ENCODE measurements at places on chromosomes 7 and 10.

GRCh38 chr7:100074841-100075240, 6.7 kb downstream of the ZNF3 start:
- DNase-seq, result no peak

DNA sequence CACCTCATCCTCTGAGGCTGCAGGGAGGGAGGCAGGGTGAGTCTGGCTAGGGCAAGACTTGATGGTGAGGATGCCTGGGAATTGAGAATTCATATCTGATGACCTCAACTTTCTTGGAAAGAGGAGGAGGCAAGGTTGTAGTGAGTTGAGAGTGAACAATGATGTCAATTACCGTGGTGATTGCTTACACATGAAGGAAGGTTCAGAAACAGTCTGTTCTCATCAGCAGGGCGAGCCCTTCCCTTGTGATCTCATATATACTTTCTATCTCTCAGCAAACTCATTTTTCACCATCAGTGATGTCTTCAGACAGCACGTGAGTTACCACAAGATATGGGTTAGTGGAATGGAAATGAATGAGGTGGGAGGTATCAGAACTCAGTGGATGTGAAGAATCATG, 20.1 kb upstream of the COL13A1 start:
- no peak for DNase-seq

DNA sequence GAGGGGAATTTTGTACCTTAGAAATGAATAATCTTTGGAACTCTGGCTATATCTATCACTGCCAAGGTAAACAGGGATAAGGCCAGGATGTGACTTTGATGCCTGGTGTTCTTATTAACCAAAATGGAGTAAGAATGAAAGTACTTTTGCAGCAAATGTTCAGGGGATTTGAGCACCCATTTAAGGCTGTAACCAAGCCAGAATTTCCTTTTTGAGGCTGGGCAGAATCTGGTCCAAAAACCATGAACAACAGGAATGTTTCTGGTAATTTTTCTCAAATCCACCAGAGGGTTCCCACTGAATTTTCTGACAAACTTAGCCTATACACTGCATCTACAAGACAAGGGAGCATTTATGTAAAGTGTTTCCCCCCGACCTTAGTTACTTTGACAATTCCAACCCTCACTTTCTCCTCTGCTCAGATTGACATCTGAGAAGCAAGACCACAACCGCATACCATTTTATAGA, 120.6 kb downstream of the BAMBI start:
- no peak for DNase-seq

DNA sequence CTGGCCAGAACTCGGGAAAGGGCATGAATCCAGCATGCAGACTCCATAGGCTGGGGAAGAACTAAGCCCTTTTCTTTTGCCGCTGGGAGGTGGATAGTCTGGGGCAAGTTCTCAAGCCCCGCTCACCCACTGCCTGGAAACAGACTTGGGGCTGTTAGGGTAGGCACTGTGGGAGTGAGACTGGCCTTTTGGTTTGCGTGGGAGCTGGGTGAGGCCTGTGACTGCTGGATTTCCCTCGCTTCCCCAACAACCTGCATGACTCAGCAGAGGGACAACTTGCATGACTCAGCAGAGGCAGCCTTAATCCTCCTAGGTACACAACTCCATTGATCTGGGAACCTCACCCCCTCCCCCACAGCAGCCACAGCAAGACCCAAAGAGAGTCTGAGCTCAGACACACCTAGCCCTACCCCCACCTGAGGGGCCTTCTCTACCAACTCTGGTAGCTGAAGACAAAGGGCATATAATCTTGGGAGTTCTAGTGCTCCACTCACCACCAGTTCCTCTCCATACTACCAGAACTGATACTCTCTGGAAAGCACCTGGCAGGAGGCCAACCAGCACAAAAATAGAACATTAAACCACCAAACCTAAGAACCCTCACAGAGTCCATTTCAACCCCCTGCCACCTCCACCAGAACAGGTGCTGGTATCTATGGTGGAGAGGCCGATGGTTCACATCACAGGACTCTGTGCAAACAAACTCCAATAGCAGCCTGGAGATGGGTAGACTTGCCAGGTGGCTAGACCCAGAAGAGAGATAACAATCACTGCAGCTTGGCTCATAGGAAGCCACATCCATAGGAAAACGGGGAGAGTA, 81.4 kb upstream of the LAMB4 start:
- DNase-seq, result peak; percentile 27

- no peak for DNase-seq
Measured at GRCh38 chr10:47370878-47371277, 13.2 kb downstream of the ZNF488 start.

GRCh38 chr10:52351914-52352330, 37.8 kb downstream of the DKK1 start:
- no peak for DNase-seq

DNA sequence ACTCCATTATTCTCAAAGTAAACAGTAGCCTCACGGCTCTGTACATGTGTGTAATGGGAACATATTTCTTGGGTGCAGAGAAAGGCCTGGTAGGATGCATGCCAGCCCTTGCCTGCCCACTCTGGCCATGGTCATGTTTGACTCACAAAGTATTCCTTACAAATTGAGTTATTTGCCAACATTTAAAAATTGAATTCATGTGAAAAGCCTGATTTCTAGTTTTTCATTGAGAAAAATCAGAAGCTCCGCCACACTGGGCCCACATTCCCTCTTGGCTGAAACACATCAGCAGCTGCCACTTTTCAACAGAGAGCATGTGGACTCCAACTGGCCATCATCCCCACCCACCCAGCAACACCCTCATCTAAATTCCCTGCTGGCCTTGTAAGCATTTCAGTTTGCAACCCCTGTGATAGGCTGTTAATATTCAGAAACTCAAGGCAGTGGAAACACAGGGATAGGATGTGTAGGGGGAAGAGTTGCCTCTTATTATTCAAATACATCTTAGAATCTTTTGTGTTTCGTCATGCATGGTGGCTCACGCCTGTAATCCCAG, 40.9 kb downstream of the CDH23 start:
- DNase-seq, result no peak

DNA sequence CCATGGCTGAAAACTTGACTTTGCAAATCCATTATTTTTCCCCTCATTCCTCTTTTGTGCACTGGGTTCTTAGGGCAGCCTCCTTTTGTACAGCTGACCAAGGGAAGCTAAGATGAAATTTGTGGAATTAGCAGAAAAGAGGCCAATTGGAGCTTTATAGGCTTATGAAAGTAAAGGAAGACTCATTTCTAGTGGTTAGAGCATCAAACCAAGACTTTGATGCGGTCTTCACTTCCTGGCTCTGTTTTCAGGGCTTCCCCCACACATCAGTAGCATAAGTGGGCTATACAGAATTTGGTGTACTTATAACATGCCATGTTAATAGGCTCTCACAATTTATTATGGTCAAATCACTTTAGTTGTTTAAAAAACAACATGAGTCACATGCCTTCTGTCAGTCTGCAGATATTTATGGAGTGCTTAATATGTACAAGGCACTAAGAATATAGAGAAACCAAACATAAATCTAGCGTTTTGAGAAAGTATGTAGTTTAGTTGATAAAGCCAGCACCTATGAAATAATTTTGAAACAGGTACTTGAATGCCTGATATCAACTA, 5.7 kb downstream of the AUTS2 start:
- no peak for DNase-seq

GRCh38 chr7:82678716-82679115, 235.1 kb upstream of the CACNA2D1 start:
- DNase-seq, result no peak

GRCh38 chr10:60917331-60918280, 26.4 kb downstream of the RHOBTB1 start:
- no peak for DNase-seq

DNA sequence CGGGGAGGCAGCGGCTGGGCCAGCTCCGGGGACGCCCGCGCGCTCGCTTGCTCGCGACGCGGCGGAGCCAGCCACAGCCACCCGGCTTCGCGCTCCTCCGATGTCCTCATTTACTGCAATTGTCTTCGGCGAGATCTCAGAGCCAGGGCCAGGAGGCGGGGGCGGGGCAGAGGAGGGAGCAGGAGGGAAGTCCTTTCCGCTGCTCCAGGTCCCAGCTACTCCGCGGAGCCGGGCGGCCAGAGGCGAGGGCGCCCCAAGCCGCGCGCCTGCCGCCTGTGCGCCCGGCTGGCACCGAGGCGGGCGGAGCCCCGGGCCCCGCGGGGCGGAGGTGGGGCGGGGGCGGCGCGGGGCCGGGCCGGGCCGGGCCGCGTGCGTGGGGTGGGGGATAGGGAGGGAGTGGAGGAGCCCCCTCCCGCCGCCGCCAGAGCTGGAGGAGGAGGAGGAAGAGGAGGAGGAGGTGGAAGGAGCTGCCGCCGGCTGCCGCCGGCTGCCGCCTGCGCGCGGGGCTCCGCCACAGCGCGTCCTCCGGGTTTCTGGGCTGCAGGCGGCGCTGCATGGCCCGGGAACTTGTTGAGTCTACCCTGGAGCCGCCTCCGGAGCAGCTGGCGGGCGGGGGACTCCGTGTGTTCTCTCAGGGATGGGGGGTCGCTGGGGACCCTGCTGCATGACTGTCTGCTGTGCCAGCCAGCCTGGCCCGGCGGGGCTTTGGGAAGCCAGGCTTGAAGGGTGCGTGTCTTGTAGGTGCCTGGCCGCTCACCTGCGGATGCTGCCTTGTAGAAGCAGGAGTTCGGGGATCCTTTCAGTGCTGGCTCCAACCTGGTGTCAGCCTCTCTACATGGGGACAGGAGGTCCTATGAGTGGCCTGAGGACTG, at the start of gene INSYN2A:
INSYN2A (minus strand) TSS at position 310 of the 872 bp plus-strand sequence. CDS start 20,196 bp downstream, outside the sequence.
- no peak for DNase-seq

- no peak for DNase-seq
Measured at GRCh38 chr7:114819616-114820362, 102.1 kb upstream of the MDFIC start.

GRCh38 chr7:76050545-76050944, 2.6 kb downstream of the MDH2 start:
- no peak for DNase-seq

- DNase-seq, result no peak
Measured at GRCh38 chr7:130649004-130649790, 19.4 kb downstream of the COPG2 start.

- DNase-seq, result no peak
Measured at GRCh38 chr10:17278607-17279240, 50.7 kb downstream of the VIM start.

- no peak for DNase-seq
Measured at GRCh38 chr7:20797462-20798080, 10.9 kb upstream of the SP8 start.

DNA sequence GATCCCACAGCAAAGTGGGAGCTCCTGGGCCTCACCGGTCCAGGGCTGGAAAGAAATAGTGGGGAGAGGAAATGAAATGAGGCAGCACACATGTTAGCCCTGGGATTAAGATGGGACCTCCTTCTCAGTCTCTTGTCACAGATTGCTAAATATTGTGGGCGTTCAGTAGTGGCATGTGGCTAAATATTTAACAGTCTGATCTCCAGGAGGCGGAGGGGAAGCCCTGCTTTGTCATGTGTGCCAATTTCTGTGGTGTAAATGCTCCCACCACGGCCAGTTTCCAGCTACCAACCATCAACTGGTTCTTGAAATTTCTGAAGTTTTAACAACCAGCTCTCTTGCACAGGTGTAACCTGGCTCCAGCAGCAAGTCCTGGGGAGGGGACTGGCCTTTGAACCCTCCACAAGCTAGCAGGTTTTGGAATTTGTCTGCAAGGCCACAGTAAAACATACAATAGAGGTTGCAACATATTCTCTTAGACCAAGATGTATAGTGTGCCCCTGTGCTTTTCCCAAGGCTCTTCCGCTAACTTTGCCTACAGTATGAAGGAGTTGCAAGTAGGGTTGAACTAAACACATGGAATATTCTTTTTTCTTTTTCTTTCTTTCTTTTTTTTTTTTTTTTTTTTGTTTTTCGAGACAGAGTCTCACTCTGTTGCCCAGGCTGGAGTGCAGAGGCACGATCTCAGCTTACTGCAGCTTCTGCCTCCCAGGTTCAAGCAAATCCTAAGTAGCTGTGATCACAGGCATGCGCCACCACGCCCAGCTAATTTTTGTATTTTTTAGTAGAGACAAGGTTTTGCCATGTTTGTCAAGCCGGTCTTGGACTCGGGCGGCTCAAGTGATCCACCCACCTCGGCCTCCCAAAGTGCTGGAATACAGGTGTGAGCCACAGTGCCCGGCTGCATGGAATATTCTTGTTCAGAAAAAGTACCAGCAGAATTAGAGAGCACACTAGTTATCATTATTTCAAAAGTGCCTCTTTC, 103.1 kb upstream of the PCBD1 start:
- DNase-seq, result no peak
